ENCODE measurements at places on chromosomes 2 and 18. TPM values are rescaled to one million over a fixed set of nuclear protein-coding genes. Genes with fewer than 3 reads are reported as not detected.
A peak's percentile ranks its signal among the peaks of the same experiment; 100 is the strongest.

DNA sequence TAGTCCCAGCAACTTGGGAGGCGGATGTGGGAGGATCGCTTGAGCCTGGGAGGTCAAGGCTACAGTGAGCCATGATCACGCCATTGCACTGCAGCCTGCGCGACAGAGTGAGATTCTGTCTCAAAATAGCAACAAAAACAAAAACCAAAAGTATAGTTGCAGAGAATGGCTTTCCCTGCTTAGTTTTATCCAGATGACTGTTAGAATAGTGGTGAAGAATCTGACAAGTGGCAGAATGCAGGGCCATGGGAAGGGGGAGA, 53.8 kb downstream of the NEDD4L start:
- no peak for DNase-seq

DNA sequence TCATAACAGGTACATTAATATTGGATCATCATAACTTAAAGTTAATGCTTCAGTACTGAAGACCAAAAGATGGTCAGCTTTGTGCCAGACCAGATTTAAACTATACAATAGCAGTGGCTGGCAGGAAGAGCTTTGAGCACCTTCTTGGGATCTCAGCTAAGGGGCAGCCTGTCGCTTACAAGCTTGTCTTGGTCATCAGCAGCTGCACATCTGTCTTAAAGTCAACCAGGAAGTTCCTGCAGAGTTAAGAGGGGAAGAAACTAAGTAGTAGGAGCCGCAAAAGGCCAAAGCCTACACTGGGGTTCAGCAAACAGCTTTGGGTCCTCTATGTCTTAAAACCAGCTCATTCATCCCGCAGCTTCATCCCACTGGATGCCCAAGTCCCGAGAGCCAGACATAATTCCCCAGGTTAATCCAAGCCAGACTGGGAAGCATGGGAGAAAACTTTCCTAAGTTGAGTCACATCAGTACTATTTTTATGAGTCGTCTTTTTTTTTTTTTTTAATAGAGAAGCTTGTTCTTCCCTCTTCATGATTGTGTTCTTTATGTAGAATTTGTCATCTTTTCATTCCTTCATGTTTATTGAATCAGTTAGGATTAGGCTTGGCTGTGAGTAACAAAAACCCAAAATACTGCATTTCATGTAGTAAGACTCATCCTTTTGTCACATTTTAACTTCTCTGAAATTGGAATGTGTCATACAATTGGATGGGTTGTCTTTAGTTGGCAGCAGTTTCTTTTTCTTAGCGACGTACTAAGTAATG, 59.3 kb downstream of the SERTAD2 start:
- DNase-seq = no peak

DNA sequence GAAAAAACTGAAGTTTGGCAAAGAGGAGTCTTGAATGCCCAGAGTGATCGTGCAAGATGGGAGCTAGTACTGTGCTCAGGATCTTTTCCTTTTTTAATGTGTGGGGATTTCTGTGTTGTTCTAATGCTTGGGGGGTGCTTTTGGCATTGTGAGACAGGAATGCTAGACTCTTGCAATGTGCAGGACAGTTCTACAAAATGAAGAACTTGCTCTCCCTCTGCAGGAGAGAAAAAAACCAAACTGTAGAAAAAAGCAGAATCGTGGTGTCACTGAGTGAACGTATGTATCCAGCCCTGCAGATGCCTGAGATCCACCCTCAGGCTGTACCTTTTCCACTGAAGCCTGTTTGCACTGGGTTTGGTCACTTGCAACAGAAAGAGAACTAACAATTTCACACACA, 12.1 kb upstream of the TTC39C start:
- DNase-seq = no peak

DNA sequence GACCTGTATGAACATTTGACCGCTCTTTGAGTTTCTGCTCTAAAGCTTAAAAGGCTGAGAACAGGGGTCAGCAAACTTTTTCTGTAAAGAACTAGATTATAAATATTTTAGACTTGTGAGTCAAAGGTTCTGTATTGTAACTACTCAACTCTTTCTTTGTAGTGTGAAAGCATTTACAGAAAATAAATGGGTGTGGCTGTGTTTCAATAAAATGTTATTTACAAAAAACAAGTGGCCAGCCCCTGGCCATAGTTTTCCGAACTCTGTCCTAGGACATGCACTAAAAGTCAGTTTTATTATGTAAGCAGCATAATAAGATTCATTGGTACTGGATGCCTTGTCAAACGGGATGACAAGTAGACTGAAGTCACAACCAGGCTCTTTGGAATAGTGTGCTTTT, 434.9 kb downstream of the ZEB2 start:
- no peak for DNase-seq

DNA sequence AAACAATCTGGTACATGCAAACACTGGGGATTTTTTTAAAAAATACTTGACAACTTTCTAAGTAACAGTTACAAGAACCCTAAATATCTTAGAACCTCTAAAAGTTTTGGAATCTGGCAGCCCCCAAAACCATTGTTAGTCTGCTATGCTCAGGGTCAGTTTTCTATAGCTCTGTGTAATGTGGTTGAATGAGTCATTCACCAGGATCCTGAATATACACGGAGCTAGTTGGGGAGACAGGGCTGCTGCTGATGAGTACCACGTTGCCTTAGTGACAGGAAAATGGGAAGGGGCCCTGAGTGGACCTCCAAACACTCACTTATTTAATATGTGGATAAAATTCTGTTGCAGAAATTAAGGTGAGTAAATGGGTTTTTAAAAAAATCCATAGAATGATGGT, 36.9 kb upstream of the TANC1 start:
- no peak for DNase-seq

DNA sequence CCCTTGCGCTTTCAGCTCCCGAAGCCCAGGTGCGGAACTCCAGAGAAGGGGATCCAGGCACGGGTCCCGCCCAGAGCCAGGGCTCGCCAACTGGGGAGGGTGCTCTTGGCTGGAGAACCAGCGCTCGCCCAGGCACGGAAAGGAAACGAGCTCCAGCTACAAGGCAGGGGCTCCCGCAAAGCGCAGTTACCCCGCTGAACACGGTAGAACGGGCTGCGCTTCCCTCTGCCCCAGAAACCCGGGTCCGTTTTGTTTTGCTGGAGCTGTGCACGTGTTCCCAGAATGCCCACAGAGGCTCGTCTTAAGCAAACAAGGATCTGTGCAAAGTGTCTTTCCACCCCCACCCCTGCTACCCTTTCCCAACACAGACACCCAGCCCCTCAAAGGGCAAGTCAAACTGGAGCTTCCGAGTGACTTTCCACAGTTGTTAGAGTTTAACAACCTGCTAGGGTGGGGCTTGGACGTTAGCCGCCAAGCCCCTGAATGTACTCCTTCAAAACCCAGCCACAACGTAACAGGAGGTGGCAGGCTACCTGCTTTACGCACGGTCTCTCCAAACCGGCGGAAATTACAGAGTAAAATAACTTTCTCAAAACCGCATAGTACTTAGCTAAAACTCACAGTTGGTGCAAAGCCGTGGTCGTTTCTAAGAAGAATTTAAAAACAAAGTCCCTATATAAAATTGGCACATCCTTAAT, 775 bp downstream of the RNF125 start:
- peak; percentile 49 for DNase-seq

DNA sequence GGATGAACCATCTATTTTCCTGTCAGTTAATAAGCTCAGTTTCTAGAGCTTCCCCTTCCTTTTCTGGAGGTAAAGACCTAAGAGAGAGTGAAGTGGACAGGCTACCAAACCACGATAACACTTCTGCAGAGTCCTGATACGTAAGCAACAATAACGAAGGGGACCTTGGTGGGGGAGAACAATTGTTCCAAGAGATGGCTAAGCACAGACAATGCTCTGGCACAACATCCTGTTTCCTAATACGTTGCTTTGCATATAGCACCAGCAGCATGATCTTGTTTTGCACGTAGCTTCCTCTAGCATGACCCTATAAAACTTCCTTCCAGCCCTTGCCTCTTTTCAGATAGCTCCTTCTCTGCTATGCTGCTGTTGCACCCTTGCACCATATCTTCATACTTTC, 247.3 kb downstream of the RAD51AP2 start:
- DNase-seq = no peak

DNA sequence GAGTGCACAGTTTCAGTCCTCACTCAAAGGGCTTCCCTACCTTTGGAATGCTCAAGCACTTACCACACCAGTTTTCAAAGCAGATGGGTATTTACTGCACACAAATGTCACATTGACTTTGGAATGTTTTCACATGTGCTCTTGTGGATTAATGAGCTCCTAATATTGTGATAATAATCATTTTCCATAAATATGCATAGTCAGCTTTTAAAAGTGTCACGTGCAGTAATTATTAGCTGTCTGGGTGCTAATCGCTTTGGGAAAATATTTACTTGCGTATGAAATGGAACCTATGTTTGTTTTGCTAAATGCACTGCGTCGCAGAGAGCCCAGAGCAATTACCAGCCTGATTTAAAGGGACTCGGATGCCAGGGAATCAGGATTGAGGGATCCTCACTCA, 229.3 kb downstream of the SMAD2 start:
- DNase-seq = no peak

DNA sequence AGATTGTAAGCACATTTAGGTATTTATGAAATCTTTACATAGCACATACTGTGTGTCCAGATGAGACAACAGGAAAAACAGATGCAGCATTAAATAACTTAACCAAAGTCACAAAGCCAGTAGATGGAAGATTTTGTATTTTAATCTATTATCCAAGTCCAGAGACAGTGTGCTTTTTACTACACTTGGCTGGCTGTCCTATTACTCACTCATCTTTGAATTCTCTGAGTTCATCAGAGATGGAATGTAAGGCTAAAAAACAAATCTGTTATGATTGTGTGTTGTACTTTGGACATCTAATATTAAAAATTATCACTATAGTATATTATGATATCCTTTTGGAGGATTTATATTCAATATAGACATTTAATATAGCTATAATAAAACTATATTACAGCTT, 1189.4 kb downstream of the DSC3 start:
- no peak for DNase-seq

GRCh38 chr2:158993030-158993429, 24.6 kb downstream of the TANC1 start:
- DNase-seq = no peak

DNA sequence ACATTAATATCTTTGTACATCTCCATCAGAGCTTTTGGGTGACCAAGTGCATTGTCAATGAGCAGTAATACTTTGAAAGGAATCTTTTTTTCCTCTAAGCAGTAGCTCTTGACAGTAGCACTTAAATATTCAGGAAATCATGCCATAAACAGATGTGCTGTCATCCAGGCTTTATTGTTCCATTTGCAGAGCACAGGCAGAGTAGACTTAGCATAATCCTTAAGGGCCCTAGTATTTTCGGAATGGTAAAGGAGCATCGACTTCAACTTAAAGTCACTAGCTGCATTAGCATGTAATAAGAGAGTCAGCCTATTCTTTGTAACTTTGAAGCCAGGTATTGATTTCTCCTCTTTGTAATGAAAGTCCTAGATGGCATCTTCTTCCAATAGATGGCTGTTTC, 121.8 kb upstream of the CWC22 start:
- DNase-seq = no peak

DNA sequence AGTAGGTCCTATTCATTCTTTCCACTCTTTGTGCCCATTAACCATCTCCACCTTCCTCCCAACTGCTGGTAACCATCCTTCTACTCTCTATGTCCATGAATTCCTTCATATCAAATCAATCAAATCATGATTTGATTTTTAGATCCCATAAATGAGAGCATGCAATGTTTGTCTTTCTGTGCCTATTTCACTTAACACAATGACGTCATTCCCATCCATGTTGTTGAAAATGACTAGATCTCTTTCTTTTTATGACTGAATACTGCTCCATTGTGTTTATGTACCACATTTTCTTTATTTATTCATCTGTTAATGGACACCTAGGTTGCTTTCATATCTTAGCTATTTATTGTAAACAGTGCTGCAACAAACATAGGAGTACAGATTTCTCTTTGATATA, 827.3 kb upstream of the NRXN1 start:
- DNase-seq = no peak

DNA sequence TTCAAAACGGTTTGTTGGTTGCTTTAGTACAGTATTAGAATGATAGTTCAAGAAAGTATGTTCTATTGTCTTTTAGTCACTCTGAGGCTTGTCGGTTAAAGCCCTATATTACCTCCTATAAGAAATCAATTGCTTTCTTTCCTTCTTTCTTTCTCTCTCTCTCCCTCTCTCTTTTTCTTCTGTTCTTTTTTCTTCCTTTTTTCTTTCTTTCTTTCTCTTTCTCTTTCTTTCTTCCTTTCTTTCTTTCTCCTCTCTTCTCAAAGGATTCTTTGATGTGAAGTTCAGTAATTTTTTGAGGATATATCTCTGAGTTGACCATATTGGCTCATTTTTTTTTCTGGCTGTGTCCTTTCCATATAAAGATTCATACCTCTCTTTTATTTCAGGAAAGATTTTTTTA, 249.4 kb downstream of the SRBD1 start:
- no peak for DNase-seq

DNA sequence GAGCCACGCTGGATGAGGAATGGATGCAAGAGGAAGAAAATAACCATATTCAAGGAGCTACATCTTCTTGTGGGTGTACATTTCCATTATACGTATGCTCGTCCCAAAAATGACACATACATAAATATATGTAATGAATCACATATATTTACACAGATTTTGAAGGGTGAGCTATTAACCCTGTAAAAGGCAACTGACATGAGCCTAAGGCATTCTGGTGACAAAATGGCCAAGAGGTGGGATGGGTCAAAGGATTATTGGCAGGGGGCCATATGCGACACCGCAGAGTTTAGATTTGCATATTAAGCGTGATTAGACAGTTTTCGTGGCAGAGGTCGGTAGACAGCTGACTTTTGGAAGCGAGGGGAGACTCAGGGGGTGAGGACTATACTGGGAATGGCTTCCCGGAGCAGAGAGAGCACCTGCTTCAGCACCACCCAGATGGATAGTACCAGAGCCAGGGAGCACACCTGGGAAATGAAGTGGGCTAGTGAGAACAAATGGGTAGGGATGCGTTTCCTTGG, 431 bp upstream of the CNRIP1 start:
- no peak for DNase-seq

- no peak for DNase-seq
These were observed 31.1 kb downstream of the CTLA4 start for GRCh38 chr2:203898657-203899056.

DNA sequence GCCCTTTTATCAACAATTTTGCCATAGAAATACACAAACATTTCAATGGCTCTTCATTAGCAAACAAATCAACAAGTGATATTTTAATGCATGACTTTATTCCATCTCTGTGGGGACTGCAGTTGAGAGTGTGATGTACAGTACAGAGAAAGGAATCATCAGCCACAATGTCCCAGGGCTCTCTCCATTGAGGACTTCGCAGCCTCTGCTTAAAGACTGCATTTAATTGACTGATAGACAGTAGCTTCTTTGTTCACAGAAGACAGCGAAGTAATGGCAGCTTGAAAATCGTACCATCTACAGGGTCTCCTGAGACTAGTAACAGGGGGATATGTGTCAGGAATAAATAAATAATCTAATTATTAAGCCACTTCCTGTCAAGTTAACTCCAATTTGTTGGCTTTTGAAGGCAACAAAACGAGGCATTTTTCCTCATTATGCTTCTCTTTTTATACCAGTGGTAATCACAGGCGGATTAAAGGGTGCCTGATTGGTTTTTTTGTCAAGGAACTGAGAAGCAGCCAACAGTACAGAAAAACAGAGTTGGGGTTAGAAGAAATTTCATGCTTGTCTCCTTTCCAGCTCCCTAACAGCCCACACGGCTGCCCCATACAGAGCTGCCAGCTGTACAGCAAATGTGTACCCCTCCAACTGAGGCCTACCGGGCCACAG, 164.3 kb downstream of the ZNF521 start:
- DNase-seq = no peak

The SCN7A gene
- total RNA-seq = 13.8 TPM

The LAPTM4A gene
- 170 TPM for total RNA-seq

The SULT1C4 gene
- 5.5 TPM for total RNA-seq

The MC5R gene
- not detected for total RNA-seq

The TTN gene
- 3,847 TPM for total RNA-seq

The CELF4 gene
- not detected for total RNA-seq

The ZNF514 gene
- 6.3 TPM for total RNA-seq

All from heart left ventricle (tissue), 16 donors.